SK-MEL-5 (cell line): ENCODE measurements at places on chromosomes 1 and 21.

DNA sequence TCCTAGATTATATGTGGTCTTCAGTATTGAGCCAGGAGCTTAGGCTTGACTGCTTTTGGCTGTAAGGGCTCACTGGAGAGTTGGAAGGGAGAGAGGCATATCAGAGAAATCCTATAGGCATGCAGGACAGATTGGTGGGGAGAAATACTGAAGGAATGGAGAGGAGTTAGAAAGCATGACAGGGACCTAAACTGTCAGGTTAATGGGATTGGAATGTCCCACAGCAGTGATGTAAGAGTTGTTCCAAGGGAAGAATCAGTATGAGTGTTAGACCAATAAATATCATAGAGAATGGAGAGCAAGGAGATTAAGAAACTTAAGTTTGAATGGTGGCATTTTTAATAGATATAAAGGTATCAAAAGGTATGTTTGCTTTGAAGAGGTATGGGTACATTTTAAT, 39.7 kb downstream of the SLC35A3 start:
- no peak for DNase-seq

GRCh38 chr1:101309334-101310311, 72.8 kb downstream of the S1PR1 start:
- DNase-seq, result peak; percentile 52

GRCh38 chr21:23021481-23021880, 2023.3 kb downstream of the NCAM2 start:
- no peak for DNase-seq

GRCh38 chr1:232528472-232529089, 101.4 kb downstream of the SIPA1L2 start:
- no peak for DNase-seq

DNA sequence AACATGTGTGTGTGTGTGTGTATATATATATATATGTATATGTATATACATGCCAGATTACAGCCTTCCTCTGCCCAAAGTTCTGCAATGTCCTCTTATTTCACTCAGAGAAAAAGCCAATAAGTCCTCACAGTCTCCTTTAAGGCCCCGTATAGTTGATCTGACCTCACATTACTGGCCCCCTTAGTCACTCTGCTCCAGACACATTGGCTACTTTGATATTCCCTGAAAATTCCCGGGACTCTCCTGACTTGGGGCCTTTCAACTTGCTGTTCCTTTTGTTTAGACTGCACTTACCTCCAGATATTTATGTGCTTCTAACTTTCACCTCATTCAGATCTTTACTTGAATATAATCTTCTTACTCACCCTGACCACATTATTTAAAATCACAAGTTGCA, 4.2 kb upstream of the BSDC1 start:
- DNase-seq, result no peak
